ENCODE measurements at places on chromosomes 7 and 10.
A peak's percentile ranks its signal among the peaks of the same experiment; 100 is the strongest.

DNA sequence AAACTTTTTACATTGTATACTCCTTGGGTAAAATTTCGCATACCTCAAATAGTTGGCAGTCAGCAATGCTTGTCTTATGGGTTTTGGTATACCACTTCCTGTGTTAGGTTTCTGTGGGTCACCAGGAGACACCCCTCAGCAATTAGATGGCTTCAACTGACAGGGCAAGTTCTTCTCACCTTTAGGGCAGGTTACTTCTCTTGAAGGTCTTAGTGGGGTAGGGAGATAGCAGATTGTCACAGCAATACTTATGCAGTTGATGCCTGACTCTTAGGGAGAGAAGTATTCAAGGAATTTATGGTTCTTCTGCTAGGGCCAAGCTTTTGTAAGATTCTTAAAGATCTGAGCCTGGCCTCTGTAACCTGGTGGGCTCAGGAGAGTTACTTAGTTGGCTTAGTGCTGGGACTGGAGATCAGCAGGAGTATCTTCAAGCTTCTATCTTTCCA, 42.9 kb downstream of the MKLN1 start:
- no peak for DNase-seq

DNA sequence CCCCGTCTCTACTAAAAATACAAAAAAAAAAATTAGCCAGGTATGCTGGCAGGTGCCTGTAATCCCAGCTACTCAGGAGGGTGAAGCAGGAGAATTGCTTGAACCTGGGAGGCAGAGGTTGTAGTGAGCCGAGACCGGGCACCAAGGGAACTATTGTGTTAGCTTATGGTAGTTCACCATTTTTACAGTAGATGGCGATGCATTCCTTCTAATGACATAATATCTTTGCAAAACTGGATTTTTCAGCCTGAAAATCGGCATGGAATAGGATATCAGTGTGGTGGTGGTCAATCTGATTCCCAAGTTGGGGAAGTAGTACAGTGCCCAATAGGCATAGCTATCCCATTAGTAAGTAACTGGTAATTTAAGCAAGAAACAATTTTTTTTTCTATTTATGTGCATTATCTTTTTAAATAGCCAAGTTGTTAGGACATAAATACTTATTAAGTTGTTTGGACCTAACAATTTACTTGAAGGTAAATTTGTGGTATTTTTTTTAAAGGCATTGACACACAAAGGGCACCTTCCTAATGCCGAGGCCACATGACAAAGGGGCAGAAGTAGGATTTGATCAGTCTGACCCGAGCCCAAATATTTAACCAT, 17.6 kb upstream of the IMPDH1 start:
- peak; percentile 13 for DNase-seq

GRCh38 chr10:120942806-120943413, 91.7 kb downstream of the WDR11 start:
- peak; percentile 14 for DNase-seq

- DNase-seq, result no peak
Measured at GRCh38 chr7:132656341-132656740, 80.1 kb upstream of the PLXNA4 start.

DNA sequence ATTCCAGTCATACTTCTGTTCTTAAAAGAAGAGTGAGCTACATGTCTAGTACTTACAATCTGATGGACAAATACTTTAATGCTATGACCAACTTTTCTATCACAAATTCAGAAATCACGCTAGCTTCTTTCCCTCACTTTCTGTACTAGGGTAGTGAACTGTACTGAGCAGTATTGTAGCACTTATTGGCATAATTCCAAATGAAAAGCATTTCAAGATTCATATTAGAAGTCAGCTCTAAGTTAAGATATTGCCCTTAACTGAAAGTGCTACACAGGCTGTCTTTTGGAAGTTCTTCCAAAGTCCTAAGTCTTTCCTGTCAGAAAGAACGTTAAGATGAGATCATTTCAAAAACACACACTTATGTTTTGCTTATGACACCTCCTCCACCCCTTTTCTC, 13.4 kb downstream of the P4HA1 start:
- no peak for DNase-seq

DNA sequence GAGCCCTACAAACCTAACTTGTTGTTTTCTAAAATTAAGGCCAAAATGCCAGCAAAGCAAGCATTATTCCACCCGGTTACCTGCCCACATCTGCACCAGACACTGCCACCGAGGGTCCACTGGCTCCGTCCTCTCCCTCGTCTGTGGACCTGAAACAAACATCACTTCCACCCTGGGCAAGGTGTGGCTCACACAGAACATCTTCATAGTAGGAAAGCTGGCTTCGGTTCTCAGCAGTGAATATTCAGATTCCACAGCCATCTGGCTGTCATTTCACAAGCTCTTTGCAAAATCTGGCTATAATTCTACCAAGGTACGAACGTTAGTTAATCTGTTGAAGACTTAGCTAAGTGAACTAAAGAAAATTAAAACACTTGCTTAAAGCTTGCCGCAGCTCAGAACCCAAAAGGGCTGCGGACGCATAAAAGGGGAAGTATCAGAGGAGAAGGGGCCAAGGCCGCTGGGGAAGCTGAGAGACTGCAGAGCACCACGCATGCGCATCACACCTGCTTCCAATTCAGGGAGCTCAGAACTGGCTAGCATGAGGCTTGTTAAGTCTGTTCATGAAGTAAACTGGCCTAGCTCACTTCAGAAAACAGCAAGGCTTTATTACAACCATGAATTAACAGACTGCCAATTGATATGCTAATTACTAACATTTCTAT, 46.1 kb downstream of the PTPRN2 start:
- DNase-seq, result no peak

- DNase-seq, result no peak
Measured at GRCh38 chr10:29136411-29136810, 152.5 kb upstream of the LYZL1 start.

GRCh38 chr7:138876326-138876725, 78.3 kb upstream of the ATP6V0A4 start:
- DNase-seq, result no peak

- DNase-seq, result no peak
Measured at GRCh38 chr7:128922496-128923410, 12.2 kb upstream of the KCP start.

- DNase-seq, result no peak
Measured at GRCh38 chr7:10015687-10016086, 958.0 kb upstream of the PHF14 start.

- DNase-seq, result no peak
Measured at GRCh38 chr10:104505521-104506042, 135.5 kb upstream of the SORCS3 start.

Data from stimulated activated naive CD4-positive, alpha-beta T cell (primary cell).